Activated naive CD4-positive, alpha-beta T cell treated with Interleukin-2 at 50 U/mL for 16 hours (primary cell): ENCODE measurements at places on chromosomes 7 and 10.

DNA sequence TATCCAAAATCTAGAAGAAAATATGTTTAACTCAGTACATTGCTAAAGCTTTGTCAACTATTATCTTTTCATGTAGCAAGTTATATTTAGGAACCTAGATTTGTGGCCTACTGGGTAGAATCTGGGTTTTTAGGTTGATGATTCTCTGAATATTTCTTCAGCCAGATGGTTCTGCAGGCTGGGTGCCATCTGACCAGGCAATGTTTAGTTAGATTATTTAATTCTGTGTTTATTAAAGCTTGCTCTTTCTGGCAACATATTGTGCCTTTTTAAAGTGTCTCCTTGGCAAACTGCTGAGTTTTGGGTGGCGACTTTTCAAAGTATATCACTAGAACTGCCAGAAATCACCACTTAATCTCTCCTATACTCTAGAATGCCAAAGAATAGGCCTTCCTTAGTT, 114.1 kb downstream of the LHFPL3 start:
- DNase-seq, result no peak

DNA sequence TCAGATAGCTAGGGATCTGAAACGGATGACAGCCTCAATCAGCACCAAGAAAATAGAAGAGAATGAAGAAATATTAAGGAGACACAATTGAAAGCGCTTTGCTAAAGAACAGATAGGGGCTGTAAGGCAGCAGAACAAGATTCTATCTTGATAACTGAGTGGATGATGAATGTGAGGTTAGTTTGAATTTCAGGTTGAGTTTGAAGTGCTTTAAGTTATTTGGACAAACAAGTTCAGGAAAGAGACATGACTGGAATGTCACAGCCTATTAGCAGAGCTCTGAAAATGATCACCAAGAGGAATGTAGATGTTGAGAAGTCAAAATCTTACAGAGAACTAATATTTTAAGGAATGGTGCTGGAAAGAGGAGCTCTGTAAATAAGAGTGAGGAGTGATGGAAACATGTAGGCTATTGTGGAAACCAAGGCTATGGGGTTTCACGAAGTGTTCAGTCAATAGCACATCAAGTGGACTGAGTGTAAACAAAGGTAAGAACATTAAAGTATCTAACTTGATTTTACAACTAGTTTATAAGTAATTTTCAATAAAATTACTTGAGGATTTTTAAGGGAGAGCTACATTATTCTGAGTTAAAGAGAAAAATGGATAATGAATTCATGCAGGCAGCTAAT, 61.6 kb downstream of the MEST start:
- DNase-seq, result no peak

GRCh38 chr7:138349841-138350700, 110.0 kb upstream of the TRIM24 start:
- DNase-seq, result no peak

DNA sequence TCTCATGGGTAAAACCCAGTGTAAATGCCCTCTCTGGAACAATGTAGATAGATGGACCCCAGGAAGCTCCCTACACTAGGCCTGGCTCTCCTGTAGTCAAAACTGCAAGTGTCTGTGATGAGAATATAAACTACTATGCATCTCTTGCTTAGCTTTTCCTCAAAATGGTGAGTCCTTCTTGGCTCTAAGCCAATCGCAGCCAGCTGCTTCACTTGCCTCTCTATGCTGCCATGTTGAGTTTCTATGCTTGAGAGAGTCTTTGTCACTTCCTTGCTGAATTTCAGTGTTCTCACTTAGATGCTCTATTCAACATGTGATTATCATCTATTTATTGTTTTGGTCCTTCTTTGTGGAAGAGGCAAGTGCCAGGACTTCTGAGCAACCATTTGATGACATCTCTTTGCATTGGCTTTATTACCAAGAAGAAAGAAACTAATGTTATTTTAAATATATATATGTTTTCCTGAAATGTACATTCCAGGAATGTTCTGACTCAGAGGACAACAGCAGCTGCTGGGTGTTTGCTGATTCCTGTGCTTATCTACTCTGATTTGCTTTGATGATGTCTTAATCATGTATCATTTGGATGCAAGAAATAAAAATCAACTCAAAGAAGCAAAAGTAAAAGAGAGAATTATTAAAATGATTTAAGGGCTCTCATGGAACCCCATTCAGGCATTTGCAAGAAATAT, 16.6 kb downstream of the TAS2R40 start:
- DNase-seq, result no peak

GRCh38 chr10:96683065-96683464, 37.2 kb downstream of the PIK3AP1 start:
- DNase-seq, result no peak

- DNase-seq, result no peak
Measured at GRCh38 chr7:28813243-28813962, 144.7 kb downstream of the TRIL start.

DNA sequence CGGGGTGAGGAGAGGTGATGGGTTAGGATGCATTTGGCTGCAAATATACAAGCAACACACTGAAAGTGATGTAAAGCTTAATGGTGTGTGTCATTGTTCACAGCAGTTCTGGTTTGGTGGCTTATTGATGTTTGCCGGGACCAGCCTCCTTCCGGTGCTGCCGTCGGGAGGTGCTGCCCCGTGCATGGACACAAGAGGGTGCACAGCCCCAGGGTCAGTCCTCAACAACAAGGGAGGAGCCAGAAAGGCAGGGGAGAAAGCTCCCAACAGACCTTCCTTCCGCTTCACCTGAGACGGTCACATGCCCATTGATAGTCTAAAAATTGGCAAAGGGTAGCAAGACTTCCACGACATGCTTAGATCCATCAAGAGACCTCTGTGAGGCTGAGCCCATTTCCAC, 9.5 kb downstream of the RNF32 start:
- DNase-seq, result no peak

GRCh38 chr7:98805956-98806838, 63.6 kb downstream of the TMEM130 start:
- DNase-seq, result no peak

- no peak for DNase-seq
Measured at GRCh38 chr7:124155432-124156022, 122.7 kb upstream of the TMEM229A start.

DNA sequence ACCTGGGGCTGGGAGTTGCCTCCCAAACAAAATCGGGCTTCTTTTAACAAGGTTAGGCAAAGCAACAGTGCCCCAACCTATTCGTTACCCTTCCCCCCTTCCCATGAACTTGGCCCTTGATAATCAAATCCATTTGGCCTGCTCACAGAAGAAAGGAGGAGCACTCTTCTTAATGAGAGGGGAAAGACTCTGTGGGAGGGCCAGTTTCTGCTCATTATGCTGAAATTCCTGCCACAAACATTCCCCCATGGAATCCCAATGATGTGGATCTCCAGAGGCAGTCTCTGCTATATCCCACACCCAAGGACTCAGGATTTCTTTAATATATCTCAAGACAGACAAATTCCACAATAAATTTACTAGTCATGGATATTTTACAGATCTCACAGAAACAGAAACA, 43.0 kb downstream of the LSM5 start:
- DNase-seq, result no peak

- no peak for DNase-seq
Measured at GRCh38 chr10:95480901-95481491, 80.2 kb downstream of the SORBS1 start.

DNA sequence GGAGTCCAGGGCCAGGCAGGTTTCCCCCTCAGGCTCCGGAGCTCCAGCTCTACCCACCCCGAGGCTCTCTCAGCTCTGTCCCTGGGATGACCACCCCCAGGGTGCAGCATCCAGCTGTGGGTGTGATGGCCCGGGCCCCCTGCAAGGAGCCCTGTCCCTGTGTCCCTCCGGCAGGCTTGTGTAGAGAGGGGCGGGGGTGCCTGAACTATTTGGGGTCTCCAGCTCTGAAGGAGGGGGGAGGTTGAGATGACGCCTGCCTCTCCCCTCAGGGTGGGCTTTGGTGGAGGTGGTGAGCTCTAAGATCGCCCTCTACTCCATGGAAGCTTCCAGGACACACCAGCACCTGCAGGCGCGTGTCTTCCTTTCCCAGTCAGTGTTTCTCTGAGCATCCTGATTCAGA, 39.4 kb downstream of the ADRA2A start:
- no peak for DNase-seq

DNA sequence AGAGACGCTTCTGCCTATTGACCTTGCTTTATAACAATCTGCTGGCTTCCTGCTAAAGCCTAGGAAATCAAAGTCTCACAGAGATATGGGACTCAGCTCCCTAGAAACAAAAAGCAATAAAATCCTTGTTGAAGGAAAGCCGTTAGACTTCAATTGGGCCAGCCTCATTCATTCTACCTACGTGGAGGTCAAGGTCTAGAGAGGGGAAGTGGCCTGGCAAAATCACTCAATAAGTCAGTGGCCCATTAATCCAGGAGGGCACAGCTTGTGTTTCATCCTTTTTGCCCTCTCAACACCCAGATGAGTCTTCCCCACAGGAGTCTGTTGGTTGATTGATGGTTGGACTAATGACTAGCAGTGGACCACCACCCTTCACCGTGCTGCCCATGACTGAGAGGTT, 40.5 kb upstream of the ACSL5 start:
- no peak for DNase-seq

GRCh38 chr10:100347568-100348195, 649 bp downstream of the SCD start:
- no peak for DNase-seq

GRCh38 chr7:22375359-22376048, 18.6 kb upstream of the RAPGEF5 start:
- DNase-seq, result no peak

GRCh38 chr7:116101704-116102103, 71.1 kb upstream of the TFEC start:
- DNase-seq, result no peak
